ENCODE measurements at places on chromosomes 5 and 9.

DNA sequence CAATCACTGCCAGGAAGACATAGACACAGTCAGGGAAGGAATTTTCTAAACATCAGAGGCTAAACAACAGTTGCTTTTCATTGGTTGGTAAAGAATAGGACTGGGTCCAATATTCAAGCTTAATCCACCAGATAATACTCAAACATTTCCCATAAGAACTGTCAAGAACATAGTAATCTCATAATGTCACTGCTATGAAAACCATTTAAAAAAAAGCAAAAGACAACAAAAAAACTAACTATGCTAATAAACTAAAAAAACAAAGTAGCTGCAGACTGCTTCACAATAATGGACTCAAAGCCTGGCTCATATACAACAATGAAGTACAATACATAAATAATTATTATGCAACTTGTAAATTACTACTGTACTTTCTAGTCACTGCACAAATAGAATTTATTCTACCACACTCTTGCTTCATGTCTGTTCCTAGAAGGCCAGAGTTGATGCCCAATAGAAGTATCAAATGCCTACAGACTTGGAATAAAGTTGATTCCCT, 148.7 kb downstream of the MLLT3 start:
- no peak for DNase-seq

GRCh38 chr5:59198365-59198764, 615.5 kb downstream of the RAB3C start:
- no peak for DNase-seq

DNA sequence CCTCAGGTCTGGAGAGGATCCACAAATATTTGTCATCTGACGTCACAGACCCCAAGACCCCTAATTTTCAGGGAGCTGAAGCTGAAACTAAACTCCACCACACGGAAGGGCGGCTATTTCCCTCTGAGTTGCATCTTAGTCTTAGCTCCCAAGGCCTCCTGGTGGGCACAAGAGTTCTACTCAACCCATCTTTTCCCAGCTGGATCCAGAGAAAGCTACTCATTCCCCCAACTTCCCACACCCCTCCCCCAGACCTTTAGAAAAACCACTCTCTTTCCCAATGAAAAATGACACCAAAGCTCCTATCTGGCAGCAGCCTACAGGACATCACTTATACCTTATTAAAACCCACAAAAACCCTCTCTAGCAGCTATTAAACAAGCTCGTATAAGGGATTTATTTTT, 67.1 kb upstream of the SLC1A1 start:
- no peak for DNase-seq

- peak; percentile 75 for DNase-seq
Observed at GRCh38 chr5:149337736-149338135, 7.6 kb upstream of the GRPEL2 start.

DNA sequence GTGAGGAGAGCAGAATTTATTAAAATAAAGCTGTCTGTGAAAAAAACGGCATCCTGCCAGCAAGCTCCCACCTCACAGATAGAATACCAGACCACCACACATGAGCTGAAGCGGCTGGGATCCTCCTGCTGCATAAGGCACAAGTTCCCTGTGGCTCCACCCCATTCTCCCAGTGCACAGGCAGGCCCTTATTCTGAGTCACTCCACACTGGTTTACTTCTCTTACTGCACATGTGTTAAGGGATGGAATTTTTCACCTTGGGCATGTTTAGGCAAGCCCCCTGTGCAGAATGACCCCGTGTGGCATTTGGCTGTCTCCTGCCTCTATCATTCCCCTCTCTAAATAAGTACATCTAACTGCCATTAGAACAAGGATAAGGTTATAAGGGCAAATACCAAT, 115.0 kb upstream of the ELAVL2 start:
- DNase-seq: no peak

- DNase-seq: peak; percentile 83
Observed at GRCh38 chr9:127503947-127504886, 52.9 kb downstream of the LRSAM1 start.

GRCh38 chr5:112735702-112736101, 2.0 kb upstream of the APC start:
- DNase-seq: no peak

DNA sequence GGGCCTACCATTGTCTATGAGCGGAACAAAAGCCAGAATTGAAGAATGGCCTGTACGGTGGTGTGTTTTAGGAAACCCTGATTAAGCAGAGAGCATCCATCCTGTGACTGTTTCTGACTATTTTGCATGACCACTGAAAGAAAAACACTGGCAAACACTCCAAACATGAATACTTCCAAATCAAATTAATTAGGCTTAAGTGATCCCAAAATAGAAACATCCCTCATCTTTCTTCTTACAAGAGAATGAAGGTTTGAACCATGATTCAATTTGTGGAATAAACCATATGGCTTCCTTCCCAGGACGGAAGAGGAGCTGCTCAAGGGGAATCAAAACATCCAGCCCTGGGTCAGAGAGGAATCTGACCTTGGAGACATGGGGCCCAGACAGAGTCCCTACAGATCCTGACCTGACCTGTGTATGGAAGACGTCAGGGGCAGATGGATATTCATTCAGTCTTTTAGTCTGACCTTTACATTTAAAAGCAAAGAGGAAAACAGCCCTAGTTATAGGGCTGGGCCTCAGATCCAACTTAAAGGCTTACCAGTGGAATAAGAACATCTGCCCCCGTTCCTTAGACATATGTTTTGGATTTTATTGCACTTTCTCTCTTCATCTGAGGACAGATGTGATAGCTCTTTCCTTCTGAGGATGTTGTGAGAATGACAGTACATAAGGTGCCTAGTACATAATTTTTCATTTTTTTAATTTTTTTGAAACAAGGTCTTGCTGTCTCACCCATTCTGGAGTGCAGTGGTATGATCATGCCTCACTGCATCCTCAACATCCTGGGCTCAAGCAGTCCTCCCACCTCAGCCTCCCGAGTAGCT, 17.6 kb upstream of the RECK start:
- no peak for DNase-seq

- peak; percentile 75 for DNase-seq
Observed at GRCh38 chr5:10583663-10584572, 20.0 kb downstream of the ANKRD33B start.

- DNase-seq: no peak
Observed at GRCh38 chr9:33659921-33660320, 135.4 kb upstream of the PRSS3 start.

DNA sequence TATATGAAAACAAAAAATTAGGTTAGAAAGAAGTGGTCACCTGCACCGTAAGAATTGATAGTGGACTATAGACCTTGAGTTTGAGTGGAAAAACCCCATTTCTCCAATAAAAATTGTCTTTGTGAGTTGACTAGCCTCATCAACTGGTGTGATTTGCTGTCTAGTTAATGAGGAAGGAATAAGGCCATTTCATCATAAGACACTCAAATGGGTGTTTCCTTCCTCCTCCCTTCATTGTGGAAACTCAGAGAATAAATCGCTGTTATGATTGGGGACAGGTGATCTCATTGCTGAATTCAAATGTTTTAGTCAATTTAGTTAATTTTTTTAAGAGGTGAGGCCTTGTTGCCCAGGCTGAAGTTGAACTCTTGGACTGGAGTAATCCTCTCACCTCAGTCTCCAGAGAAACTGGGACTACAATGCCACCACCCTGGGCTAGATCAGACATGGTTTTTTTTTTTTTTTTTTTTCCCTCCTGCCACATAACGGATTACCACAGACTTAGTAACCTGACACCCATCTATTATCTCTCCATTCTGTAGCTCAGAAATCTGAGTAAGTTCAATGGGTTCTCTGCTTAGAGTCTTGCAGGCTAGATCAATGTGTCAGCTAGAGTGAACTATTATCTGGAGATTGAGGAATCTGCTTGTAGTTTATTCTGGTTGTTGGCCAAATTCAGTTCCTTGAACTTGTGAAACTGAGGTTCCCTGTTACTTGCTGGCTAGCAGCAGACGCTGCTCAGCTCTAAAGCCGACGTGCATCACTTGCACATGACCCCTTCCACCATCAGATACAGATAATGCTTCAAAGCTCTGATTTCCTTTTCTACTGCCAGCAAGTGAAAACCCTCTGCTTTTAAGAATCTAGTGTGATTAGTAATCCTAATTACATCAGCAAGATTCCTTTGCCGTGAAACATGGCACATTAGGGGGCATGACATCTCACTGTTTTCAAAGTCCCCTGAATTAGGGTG, 663.8 kb upstream of the CDH9 start:
- DNase-seq: peak; percentile 46

DNA sequence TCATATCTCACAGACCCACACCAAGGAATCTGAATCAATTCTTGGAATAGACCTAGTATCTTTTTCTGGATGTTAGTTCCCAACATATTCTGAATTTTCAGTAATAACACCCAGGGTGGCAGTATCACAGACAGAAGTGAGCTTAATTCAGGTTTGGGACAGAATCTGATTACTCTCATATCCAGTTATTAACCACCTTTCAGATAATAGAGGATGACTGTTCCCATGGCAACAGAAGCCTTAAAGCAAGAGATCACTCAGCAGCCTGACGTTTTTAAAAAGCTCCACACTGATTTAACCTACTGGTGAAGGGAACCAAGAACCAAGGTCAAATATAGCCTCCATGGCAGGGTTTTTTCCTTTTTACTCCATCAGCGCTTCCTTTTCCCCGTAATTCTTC, 68.4 kb downstream of the ACTBL2 start:
- DNase-seq: no peak
